ENCODE measurements at places on chromosomes 6 and 20.

DNA sequence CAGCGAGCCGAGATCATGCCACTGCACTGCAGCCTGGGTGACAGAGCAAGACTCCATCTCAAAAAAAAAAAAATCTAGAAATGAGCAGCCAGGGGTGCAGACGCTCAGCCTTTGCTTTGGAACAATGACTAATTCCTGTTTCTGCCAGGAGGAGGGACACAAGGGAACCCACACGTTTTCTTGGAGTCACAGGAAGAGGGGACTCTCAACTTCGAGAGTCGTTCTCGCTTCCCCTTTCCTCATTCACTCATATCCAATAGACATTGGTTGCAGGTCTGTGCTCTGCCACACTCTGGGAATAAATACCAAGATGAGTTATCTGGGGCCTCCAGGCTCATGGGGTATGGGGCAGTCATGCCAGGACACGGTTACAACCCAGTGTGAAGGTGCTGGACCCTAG is 91.5 kb upstream of the RREB1 start:
- DNase-seq, result no peak

GRCh38 chr6:108699290-108700041 is 138.7 kb downstream of the FOXO3 start:
- no peak for DNase-seq

DNA sequence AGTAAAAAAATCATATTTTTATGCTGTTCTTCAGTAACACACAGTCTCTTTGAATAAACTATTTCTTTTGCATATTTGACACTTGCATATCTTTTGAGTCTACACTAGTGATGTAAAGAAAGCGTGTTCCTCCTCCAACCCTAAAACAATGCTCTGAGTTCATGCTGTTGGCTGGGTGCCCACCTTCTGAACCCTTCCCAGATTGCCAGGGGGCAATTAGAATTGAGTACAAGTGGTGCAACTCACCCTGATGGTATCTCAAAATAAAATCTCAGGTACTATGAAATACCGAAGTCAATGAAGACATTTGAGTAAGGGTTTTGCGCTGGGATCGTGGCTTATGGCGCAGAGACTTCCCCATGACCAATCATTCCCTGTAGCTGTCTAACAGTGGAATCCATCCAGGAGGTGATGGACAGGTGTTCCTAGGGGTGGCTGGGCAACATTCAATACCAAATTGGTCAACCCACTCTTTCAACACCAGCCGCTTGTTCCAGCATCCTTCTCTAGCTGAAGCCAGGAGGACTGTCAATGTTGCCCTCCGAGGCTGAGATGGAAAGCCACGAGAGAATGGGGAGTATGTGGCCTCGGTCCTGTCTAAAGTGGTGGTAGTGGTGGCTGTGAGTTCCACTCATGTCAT is 94.4 kb upstream of the ZNFX1 start:
- DNase-seq, result no peak

DNA sequence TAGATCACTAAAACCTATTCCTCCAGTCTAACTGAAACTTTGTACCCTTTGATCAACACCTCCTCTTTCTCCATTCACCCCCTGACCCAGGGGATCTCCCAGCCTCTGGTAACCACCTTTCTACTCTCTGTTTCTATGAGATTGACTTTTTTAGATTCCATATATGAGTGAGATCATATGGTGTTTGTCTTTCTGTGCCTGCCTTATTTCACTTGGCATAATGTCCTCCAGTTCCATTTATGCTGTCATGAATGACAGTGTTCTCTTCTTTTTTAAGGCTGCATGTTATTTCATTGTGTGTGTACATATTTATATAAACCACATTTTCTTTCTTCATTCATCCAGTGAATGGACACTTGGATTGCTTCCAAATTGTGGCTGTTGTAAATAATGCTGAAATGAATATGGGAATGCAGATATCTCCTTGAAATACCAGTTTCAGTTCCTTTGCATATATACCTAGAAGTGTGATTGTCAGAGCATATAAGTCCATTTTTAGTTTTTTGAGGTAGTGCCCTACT is 57.7 kb downstream of the DHX35 start:
- no peak for DNase-seq

- DNase-seq, result no peak
These were observed at the start of gene DEFB112 for GRCh38 chr6:50049829-50050228. Gene DEFB112 (minus strand): TSS chr6:50049929. CDS start chr6:50049869, 60 bp downstream.

GRCh38 chr6:99143108-99143861 is 195.5 kb upstream of the FBXL4 start:
- no peak for DNase-seq

GRCh38 chr6:63643862-63644261 is 8.3 kb downstream of the PHF3 start:
- DNase-seq, result no peak

DNA sequence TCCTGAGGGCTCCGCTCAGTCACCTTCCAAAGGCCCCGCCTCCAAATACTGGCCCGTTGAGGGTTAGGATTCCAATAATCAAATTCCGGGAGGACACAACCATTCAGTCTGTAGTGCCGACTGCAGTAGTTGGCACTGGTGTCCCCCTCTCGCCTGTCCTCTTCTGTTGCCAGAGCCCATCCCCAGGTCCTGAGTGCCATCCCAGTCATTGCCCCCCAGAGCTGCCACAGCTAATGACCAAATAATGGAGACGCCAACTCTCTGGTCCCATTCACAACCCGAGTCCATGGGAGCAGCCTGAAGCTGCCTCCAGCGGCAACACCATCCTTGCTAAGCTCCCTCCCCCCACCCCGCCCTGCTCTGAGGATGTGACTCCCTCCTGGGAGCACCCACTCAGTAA is 115.9 kb downstream of the JPH2 start:
- no peak for DNase-seq

GRCh38 chr6:147506704-147507114 is 1.8 kb upstream of the SAMD5 start:
- no peak for DNase-seq

GRCh38 chr20:38547288-38548085 is 33.5 kb upstream of the ADIG start:
- DNase-seq, result no peak

- no peak for DNase-seq
These were observed 246.0 kb upstream of the TENT5A start for GRCh38 chr6:81998432-81998831.

DNA sequence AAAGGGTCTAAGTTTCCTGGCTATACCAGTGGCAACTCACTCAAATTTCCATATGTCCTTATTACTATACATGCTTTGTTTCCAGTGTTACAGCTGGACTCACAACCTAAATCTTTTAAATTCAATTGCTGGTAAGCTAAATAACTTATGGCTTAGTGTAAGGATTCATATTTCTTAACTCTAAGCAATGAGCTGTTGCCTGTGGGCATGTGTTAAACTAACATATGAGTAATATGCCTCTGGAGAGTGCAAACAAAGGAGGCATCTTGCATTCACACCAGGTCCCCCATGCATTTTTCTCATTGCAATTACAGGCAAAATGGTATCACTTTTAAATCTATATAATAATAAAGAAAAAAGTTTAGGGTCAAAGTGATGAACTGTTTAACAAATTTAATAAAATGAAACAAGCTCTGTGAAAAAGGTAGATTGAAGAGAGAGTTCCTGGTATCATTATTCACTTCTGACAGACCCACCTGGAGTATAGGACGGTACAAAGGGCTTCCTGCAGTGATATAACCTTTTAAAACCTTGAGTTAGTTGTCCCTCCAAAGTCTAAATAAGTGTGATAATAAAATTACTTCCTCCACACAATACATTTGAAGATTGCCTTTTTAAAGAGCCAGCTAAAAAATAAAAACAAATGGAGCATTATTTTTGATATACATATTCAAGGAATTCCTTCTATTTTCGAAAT is 57.6 kb upstream of the HMGCLL1 start:
- no peak for DNase-seq

GRCh38 chr6:70353448-70353847 is 50.6 kb upstream of the COL9A1 start:
- no peak for DNase-seq

DNA sequence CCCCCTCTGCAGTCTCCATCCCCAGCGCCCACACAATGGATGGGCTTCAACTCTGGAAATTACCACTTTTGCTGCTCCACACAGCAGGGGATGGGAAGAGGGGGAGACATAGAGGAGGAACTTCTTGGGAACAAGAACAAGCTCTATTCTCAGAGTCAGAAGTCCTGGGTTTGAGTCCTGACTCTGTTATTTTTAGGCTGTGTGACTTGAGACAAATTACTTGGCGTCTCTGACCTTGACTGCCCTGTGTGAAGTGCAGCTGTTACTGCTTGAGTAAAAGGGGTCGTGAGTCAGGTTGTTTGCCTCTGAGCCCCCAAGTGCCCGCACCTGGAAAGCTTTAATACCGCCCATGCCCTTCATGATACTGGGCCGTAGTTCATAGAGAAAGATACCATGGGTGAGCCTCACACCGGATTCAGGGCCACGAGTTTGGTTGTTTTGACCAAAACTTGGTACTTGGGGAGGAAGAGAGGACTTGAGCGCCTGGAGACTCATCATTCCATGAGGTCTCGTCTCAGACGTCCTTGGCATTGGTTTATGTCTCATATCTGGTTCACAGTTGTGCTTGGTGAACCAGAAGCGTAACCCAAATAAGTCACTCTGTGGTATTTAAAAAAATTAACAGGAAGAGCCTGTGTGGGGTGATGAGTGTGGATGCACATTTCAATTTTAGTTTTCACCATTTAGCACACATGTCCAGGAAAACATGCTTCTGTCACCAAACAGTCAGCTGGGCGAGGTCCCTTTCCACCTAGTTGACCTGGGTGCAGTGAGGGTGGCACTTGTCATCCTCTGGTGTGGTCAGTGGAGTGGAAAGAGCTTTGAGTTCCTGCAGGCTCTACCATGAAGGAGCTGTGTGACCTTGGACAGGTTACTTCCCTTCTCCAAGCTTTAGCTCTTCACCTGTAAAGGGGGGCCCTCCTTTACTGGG is 75.6 kb downstream of the CDC5L start:
- no peak for DNase-seq

- no peak for DNase-seq
These were observed 619.0 kb downstream of the PHF3 start for GRCh38 chr6:64254558-64254957.

DNA sequence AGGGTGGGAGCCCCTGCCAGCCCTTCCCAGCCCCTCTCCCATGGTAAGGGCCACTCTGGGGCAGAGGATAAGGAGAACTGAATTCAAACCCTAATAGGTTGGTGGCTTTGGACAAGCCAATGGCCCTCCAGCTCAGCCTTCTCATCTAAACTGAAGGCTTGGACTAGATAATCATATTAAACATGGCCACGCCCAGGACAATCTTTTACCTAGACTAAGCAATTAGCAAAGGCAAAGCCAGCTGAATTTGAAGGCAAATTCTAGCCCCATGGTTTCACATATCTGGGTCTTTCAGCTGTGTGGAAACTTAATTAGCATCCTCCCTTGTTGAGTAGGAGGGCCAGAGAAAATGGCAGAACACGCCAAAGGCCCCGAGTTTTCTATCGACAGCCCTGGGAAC is 10.7 kb downstream of the SLC22A23 start:
- DNase-seq, result no peak

- no peak for DNase-seq
These were observed 23.9 kb downstream of the SUN5 start for GRCh38 chr20:32980131-32980941.

DNA sequence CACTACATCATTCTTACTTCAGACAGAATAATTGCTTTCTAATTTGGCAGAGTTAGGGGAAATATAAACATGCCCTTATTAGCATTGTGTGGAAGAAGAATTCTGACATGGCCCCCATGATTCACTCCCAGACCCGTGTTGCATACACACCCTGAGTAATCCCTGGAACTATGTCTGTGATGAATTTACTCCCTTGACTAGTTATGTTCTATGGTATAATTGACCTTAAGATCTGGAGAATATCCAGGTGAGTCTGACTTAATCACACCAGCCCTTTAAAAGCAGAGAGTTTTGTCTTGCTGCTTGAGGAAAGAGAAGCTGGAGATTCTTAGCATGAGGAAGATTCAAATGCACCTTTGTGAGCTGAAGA is 262.9 kb downstream of the SOX4 start:
- no peak for DNase-seq

DNA sequence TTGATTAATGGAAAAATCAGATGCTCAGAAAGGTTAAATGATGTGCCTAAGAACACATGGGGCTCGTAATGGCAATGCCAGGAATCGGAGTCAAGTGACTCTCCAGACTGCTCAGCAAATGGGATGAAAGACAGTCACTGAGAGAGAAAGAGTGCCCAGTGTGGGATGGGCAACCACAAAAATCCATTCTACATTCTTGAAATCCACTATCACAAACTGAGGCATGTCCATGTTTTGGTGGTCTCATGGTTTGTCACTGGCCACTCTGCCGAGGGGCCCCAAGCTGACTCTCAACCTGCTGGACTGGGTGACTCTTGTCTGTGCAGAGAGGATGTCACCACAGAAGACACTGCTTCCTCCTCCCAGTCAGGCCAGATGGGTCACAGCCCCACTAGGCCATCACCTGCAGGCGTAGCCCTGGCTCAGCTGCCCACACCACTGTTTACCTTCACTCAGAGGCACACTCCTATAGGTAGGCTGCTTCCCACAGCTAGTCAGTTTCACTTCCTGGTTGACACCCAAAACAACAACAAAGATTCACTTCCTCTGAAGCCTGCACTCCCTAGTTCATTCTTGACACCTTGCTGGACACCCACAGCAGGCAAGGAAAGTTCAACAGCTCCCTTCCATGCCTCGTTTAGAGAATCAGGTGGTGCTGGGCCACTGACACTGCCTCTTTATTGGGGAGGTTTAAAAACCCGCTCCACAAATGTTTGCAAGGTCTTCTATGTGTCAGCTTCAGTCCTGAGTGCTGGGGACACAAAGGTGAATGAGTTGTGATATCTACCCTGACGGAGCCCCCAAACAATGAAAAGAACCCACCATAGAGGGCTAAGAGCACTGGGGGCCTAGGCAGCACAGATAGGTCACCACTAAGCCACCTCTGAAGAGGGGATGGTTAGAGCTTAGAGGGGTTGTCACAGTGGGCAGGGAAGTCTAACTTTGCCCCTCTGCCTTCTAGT is 21.7 kb downstream of the MAP1LC3A start:
- no peak for DNase-seq

DNA sequence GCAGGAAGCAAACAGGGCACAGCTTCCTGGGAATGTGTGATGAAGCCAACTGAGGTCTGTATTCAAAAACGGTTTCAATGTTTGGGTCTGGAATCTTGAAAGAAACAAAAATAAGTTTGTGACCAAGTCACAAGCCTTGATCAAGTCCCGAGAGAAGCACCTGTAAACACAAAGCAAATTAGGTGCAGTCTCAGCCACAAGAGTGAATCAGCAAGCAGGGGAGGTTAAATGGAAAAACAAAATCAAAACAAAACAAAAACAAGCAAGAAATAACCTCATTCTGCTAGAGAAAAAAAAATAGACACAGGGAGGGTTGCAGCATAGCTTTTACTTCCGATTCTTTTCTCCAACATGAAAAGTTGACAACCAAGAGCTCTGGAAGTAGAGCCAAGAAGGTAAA is 201.7 kb downstream of the CLIC5 start:
- no peak for DNase-seq
